Right atrium auricular region (tissue), 2 donors: ENCODE measurements at places on chromosomes 5 and 9. TPM values are rescaled to one million over a fixed set of nuclear protein-coding genes. Genes with fewer than 3 reads are reported as not detected.

The AGXT2 gene
- total RNA-seq: not detected

The SPATA31D4 gene
- not detected for total RNA-seq

The PRUNE2 gene
- total RNA-seq: 28.5 TPM

The F12 gene
- 0.43 TPM for total RNA-seq

The RNF183 gene
- total RNA-seq: not detected

The CCDC183 gene
- total RNA-seq: 2.3 TPM
